T1000 (cell line): ENCODE measurements at places on chromosomes 7 and 10.
A peak's percentile ranks its signal among the peaks of the same experiment; 100 is the strongest.

DNA sequence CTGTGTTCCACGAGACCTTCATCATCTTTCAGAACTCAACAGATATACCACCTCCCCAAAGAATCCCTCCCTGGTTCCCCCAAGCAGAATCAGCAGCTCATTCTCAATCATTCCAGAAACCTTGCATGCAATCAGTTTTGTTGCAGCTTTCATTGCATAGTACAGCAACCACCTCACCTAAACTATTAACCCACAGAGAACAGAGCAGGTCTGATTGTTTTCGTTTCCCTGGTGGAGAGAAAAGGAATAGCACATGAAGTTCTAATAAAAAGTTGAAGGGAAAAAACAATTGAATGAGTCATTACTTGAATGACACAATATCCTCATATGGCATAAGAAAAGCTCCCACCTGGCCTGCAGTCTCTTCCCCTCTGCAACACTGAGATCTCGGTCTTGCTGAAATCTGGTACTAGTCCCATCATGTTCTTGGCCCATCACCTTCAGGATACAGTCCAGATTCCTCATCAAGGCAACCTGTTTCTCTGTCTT, 147.1 kb upstream of the GDF10 start:
- DNase-seq = no peak

DNA sequence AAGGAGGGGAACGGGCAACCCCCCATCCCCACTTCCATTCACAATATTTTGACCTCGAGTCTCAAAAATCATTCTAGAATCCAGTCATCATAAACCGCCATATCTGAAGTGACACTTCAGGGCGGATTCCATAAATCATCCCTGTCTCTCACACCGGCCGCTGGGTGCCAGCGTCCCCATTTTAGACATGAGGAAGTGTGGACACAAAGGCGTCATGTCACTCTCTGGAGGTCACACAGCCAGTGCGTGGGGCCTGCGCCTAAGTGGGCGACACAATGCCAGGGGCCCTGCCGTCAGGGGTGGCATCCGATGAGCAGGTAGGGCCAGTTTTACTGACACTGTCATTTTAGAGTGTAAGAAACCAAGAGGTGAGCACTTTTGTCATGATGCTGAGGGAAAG, 19.5 kb downstream of the KCNH2 start:
- DNase-seq = no peak

DNA sequence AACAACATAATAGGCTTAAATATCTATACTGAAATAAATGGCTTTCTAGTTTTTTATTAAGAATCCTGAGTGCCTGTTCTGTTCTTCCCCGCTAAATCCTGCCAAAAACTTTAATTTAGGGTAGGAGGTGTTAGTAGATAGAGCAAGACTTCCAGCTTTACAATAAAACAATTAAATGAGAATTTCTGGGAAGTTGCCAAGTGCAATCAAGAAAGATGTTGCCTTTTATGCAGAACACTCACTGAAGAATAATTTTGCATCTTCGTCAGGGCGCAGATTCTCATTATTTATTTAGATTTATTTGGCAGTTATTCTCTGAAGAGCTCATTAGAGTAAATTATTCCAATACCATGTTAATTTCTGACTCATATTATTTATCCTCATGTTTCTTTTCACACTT, 103.2 kb upstream of the GPR141 start:
- DNase-seq = no peak

DNA sequence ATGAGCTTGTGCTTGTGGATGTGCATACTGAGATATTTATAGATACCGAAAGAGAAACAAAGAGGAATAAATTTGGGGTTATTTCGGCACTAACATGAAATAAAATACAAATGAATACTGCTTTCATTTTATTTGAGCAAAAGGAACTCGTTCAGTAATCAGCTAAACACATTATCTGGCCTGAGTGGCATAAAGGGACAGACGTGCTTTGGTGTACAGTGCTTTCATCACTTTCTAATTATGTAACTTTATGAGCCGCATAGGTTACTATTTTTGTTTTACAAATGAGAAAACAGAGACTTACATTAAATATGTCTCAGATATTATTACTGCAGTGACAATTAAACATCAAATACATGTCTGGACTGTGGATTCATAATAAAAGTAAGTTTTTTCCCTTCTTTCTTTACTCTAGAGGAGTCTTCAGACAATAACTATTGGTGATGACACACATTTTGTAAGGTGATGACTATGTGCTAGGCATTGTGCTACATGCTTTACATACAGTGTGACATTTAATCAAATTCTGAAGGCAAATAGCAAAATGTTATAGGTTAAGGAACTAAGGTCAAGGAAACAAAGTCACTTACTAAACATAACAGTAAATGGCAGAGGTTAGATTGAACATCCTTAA, 503.3 kb downstream of the SORCS1 start:
- no peak for DNase-seq

DNA sequence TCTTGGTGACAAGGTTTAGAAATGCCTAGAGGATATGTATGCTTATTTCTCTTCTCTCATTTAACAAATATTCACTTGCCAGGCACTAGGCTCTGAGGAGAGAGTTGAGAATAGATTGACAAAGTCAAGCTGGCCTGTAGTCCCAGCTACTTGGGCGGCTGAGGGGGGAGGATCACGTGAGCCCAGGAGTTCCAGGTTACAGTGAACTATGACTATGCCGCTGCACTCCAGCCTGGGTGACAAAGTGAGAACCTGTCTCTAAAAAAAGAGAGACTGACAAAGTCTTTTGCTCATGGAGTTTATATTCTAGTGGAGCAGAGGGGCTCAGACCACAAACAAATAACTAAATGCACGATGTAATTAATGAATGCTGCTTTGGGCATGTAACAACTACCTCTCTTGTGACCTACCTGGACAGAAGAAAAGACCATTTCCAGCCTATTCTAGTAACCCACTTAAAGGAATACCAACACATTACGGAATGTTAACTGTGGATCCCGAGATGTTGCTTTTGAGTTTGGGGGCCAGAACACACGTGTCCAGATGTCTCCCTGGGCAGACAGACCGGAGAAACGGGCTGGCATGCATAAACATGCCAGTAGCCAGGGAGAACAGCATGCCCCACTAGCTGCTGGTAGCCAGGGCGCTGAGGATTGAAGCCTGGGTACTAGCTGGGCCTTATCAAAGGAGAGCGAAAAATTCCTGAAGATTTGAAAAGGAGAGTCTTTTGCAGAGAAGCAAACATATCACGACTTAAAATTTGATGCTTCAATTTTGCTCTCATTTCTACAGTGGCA, 2.6 kb upstream of the BMPR1A start:
- DNase-seq = no peak

DNA sequence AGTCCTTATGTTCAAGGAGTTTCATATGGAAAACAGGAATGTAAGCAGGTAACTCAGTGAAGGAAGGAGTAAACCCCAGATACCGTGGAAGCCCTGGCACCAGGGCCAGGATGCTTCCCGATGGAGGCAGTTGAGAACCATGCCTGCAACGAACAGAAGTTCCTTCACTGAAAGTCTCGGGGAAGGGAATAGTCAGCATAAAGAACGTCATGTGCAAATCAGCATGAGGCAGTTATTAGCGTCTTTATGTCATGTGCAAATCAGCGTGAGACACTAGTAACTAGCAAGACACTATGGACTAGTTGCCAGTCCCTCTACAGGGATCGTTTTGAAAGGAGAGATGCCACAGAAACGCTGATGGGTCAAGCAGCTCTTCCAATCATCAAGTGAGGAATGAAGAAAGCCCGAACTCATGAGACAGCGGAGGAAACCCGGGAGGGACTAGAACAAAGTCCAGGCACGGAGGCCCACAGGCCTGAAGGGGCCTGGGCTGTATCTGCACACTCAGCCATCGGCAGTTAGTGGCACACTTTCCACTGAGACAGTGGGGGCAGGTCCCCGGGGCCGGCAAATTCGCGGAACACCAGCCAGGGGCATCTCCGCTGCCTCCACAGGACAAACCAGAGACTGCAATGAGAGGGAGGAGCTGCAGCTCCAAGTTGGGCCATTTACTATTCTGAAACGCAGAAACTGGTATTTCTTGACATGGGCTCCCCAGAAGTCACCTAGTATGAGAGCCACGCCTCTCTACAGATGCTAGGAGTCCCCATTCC, 109.6 kb downstream of the SFMBT2 start:
- DNase-seq = no peak

DNA sequence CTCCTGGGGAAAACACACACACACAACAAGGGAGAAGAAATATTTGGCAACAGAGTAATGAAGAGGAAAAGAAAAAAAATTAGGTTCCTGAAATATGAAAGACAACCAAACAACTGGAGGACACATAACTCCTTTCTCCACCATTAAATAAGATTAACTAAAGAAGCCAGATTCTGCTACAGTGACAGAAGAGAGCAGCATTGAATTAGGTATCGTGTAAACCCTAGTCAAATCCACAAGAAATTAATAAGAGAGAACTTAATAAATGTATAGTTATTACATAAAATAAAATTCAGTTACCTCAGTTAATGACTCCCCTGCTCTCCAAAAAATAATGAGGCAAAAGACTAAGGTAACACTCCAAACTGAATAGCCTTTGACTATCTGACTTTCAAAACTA, 306.7 kb downstream of the CRPPA start:
- no peak for DNase-seq

DNA sequence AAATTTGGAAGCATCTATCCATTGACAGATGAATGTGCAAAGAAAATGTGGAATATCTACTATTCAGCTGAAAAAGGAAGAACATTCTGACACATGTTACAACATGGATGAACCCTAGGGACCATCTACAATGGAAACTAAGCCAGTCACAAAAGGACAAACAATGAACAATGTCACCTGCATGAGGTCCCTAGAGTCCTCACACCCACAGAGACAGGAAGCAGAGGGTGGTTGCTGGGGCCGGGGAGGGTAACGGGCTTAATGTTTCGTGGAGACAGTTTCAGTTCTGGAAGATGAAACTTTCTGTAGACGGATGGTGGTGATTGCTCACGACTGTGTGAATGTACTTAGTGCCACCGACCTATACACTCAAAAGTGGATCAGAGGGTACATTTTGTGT, 282.9 kb downstream of the ADARB2 start:
- DNase-seq = no peak

DNA sequence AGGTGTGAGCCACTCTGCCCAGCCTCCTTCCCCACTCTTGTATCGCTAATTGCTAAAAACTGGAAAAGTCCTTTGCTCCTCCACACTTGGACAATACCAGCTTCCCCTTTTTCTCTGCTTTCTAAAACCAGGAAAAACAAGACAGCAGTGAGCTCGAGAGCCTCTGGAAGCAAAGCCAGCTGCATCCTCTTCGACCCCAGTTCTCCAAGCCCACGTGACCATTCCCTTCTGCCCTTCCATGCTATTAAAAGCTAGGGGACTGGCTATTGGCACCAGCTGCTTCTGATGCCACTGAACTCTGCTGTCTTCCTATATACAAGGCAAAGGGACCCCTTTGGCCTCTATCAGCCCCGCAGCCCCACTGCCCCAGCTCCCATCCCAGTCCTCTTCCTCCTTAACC, 92.2 kb downstream of the SPDYE5 start:
- no peak for DNase-seq

- peak; percentile 46 for DNase-seq
Measured at GRCh38 chr7:30938435-30939316, 25.1 kb upstream of the GHRHR start.

DNA sequence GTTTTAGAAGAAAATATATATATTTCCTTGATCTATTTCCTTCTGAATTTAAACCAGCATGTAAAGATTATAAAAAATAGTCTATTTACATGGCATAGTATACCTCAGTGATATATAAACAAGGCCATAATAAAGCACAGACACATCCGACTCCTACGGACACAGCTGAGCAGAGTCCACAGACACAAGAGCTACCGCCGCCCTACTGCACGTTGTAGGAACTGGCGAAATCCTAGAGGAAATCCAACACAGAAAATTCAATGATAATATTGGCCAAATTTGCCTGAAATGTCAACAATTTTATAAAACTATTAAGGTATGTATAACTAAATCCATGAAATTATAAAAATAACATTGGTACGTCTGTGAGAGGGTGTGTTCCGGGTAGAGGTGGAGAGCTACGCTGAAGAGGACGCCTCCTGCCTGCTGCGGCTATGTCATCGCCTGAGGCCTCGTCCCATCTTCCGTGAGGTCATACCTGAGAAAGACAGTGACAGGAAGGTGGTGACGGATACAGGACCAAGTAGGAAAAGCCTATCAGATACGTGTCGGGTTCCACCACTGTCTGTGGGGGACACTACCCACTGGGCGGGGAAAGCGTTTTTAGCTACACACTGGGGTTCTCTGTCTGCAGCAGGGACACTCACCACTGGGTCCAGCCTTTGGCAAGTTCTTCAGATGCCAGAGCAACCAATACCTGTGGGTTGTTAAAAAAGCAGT, 29.3 kb upstream of the NCAPG2 start:
- no peak for DNase-seq

DNA sequence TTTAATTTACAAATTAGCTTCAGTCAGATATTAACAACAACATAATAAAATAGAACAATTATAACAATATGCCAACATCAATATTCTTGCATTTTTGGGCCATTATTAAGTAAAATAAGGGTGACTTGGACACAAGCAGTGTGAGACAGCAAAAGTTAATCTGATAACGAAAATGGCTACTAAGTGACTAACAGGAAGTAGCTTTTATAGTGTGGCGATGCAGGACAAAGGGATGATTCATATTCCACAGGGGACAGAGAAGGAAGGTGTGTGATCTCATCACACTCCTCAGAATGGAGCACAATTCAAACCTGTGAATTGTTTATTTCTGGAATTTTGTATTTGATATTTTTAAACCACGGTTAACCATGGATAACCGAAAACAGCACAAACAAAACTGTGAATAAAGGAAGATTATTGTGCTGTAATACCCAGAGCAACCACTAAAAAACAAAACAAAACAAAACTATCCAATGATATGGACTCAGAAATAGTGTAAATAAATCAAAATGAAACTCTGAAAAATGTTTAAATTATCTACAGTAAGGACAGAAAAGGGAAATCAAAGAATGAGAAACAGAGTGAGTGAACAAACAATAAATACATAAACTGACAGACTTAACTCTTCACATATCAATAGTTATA, 66.9 kb upstream of the TFEC start:
- DNase-seq = peak; percentile 3
